ENCODE measurements at places on chromosomes 1 and 21.

- no peak for DNase-seq
Measured at GRCh38 chr1:47444562-47445465, 7.0 kb downstream of the FOXD2 start.

DNA sequence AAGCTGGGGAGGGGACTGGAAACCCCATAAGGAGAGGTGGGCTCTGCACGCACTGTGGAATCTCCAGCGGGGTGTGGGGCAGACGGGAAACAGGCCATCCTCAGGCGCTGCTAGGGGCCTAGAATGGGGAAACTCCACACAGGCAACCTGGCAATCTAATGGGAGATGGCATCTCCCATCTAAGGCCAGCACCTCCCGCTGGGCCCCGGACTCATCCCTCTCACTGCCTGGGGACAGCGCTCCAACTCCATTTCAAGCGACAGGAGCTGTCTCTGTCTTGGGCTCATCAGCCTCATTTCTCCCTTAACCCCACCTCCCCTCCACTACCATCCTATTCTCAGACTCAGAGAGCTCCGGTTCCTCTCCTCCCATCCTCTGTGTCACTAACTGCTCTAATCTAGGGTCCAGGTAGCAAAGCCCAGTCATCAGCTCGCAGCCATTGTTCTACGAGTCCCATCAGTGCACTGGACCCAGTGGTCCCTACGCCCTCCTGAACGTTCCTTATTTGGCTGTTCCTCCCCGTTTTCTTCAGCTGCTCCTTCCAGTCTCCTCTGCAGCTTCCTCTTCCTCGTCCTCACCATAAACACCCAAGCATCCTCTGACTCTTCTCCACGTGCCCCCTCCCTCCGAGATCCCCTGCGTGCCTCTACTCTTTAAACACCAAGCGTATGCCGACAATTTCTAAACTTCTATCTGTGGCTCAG is 93.4 kb upstream of the CASZ1 start:
- DNase-seq: no peak

DNA sequence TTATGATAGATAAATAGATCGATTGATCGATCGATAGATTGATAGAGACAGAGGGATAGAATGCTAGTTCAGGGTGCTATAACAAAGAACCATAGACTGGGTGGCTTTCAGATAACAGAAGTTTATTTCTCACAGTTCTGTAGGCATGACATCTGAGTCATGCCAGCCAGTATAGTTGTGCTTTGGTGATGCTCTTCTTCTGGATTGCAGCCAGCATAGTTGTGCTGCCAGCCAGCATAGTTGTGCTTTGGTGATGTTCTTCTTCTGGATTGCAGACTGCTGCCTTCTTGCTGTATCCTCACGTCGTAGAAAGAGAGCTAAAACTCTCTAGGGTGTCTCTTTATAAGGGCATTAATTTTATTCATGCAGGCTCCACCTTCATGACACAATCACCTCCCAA is 860.8 kb downstream of the BRINP3 start:
- no peak for DNase-seq

DNA sequence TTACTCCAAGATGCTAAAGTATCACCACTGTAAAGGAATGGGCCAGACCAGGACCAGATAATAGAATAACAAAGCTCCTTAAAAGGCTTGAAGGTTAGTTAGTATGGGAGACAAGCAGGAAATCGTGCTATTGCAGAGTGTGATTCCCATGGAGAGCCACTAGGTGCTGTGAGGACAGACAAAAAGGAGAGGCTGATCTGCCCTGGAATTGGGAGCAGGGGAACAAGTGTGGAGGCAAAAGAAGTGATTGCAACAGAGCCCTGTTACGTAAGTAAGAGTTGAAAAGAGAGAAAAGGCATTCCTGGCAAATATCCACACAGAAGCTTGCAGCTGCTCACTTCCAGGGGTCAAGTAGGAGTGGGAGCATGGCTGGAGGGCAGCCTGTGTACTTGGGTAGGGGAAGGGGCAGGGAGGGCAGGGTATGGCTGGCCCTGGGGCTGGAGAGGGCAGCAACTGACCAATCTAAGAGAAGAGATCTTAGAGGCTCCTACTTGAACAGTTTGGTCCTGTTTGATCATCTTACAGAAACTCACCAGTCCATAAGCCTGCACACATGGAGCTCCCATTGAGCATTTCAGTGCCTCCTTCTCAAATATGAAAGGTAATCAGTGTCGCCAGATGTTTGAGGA is 207.7 kb upstream of the GJB5 start:
- DNase-seq: no peak

DNA sequence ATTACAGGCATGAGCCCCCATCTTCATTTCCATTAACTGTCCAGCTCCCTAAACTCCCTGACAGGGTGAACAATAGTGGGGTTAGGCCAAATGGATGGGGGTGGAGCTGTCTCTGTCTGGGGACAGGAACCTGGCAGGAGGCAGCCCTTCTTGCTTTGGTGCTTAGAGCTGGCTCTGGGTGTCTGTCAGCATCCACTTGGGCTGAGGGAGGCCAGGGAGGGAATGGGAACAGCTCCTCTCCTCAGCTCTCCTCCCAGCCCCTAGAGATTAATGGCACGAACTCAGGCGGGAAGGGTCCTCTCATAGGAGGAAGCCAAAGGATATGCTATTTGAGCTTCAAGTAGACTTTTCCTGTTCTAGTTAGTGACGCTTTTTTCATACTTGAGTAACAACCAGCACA is 11.1 kb upstream of the ETV3L start:
- DNase-seq: no peak

DNA sequence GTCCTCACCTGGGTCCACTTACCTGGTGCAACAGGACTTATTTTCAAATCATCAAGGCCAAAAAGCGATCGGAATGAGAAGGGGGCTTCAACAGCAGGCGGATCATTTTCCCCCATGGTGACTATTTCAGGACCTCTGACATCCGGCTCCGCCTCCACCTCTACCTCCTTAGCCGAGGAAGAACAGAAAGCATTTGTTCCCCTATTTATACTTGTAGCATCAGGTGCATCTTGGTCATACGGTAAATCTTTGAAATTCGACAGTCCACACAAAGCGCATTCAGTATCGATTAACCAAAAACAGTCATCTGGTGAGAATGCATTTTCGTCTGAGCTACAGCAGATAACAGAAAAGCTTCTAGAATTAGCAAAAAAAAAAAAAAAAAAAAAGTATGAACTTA is 550 bp downstream of the TMPRSS3 start:
- DNase-seq: no peak

- no peak for DNase-seq
Measured at GRCh38 chr1:172602706-172603105, 56.2 kb upstream of the FASLG start.

GRCh38 chr1:41101950-41102607 is 80.6 kb upstream of the SLFNL1 start:
- DNase-seq: no peak
